ENCODE measurements at places on chromosomes 12 and 14. TPM values are rescaled to one million over a fixed set of nuclear protein-coding genes. Genes with fewer than 3 reads are reported as not detected.

DNA sequence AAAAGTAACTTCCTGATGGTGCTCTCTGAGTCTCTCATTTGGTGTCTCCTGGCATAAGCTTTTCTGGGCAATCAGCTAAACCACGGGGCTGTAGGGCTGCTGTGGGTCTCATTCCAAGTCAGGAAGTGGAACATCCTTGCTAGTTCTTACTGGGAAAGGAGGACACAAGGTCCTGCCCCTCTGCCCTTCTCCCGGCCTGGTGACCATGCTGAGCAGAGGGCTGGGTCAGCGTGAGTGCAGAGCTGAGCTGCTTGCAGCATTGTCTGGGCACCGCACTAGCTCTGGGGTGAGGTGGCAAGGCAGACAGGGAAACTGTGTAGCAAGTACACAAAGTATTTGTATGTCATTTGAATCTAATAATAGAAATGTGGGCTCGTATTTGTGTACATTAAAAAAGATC, 45.0 kb upstream of the ASPG start:
- DNase-seq: no peak

- no peak for DNase-seq
These were observed 2.5 kb downstream of the LTBR start for GRCh38 chr12:6386491-6386890.

Gene CCDC92
- total RNA-seq: 10.2 TPM

Gene ANO6
- 66.8 TPM for total RNA-seq

DNA sequence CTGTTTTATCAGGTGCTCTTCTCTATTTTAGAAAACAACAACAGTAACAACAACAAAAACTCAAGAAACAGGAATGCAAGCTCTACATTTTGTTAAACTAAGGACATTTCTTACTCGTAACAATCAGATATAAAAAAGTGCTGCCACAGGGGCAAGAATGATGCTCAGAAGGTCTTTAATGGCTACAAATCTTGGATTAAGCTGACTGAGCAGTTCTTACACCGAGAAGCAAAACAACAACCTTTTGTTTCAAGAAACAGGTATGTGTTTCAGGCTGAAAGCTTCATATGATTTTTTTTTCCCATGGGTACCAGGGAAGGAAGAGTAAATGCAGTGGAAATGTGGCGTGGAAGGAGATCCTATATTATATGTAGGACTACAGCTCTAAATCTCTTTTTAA, 786.8 kb upstream of the FBXO33 start:
- no peak for DNase-seq

DNA sequence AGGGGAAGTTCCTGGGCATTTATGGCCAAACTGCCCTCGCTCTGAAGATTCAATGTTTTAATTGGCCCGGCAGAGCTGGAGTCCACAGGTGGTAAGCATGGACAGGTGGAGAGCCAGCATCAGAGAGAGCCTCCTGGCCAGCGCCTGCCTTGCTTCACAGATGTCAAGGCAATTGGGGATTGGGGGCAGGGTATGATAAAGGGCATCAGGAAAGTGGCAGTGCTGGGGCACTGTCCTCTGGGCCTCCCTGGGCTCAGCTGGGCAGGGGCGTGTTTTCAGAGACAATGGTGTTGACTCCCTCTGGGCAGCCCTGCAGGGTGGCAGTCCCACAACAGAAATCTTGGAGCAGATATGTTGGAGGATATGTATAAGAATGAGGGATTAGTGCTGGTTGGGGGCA, 237.3 kb downstream of the CACNA1C start:
- DNase-seq: no peak

DNA sequence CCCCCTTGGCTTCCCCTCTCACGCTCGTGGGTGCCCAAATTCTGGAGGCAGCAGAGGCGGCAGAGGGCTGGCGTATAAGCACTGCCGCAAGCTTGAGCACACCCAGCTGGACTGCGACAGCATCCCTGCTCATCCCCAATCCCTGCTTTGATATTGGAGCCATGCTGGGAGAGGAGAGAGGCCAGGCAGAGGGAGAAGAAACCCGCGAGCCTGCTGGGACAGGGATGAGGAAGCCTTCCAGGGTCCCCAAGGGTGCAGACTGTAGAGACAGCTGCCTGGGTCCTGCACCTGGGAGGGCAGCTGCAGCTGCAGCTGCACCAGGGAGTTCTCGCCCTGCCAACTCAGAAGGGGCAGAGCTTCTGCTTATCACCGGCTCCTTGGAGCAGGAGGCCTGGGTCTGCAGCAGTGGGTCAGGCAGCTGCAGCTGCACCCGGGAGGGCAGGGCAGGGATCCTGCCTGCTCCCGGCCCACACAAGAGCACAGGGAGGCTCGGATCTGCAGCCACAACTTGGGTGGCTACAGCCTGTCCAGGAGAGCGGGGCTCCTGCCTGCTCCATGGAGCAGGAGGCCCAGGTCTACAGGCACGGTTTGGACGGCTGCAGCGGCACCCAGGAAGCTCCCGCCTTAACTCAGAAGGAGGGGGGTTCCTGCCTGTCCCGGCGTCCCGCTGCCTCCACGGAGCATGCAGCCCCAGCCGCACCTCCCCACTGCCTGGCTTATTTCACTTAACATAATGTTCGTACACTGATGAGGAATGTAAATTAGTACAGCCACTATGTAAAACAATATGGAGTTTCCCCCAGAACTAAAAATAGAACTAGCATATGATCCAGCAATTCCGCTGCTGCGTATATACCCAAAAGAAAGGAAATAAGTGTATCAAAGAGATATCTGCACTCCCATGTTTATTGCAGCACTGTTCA, 60.4 kb upstream of the SGPP1 start:
- DNase-seq: no peak

Gene KRT3
- not detected for total RNA-seq

DNA sequence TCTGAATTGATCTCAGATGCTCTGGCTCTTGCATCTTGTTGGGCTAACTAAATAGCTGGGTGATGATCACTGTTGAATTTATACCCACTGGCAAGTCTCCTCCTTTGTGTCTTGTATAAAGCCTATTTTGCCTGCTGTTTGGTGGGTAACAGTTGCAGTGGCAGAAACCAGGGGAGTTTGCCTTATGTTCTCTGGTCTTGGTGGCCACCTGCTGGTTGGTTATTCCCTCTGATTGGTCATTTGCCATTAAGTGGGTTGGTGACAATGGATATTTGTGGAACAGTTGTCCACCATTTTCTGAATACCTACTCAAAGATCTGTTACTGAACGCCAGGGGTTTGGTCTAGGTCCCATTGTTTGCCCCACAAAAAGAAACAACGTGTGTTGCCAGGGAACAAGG, 52.1 kb downstream of the AVPR1A start:
- no peak for DNase-seq

- DNase-seq: no peak
These were observed 424.2 kb downstream of the NOVA1 start for GRCh38 chr14:26173581-26174110.

GRCh38 chr12:40378691-40379090, 153.9 kb downstream of the LRRK2 start:
- no peak for DNase-seq

Gene PLCZ1
- not detected for total RNA-seq

Gene PTCSC3
- total RNA-seq: not detected

DNA sequence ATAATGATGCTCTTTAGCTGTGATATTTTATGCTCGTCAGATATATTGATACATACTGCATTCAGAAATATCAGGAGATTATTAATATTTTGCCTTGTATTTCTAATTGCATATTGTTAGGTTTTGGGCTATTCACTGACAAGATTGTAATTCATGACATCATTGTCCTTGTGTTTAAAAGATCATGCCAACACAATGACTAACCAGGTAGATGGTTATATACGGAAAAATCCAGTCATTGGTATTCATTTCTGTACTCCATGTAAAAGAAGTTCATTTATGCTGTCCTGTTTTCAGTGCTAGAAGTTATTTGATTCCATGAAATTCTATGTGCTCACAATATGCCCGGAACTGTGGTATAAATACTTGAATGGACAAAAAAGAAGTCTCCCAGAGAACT, 107.5 kb downstream of the KITLG start:
- DNase-seq: no peak

- no peak for DNase-seq
These were observed 220.7 kb upstream of the SRRM4 start for GRCh38 chr12:118760623-118761022.

DNA sequence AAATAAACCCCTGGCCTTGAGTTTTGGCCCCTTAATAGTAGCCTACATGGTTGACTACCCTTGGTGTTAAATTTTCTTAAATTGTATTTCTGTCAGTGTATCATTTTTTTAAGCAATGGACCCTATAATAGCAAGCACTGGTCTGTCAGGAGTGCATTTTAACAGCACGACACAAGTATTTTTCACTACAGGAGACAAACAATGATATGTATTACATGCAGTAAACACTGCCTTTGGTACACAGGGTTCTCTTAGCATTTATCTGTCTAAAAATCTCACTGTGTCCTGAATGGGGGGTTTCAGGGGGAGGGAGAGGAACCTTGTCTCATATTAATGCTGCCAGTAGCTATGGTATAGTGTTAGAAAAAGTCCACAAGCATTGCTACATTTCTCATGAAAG, 18.4 kb downstream of the LMO3 start:
- DNase-seq: no peak

DNA sequence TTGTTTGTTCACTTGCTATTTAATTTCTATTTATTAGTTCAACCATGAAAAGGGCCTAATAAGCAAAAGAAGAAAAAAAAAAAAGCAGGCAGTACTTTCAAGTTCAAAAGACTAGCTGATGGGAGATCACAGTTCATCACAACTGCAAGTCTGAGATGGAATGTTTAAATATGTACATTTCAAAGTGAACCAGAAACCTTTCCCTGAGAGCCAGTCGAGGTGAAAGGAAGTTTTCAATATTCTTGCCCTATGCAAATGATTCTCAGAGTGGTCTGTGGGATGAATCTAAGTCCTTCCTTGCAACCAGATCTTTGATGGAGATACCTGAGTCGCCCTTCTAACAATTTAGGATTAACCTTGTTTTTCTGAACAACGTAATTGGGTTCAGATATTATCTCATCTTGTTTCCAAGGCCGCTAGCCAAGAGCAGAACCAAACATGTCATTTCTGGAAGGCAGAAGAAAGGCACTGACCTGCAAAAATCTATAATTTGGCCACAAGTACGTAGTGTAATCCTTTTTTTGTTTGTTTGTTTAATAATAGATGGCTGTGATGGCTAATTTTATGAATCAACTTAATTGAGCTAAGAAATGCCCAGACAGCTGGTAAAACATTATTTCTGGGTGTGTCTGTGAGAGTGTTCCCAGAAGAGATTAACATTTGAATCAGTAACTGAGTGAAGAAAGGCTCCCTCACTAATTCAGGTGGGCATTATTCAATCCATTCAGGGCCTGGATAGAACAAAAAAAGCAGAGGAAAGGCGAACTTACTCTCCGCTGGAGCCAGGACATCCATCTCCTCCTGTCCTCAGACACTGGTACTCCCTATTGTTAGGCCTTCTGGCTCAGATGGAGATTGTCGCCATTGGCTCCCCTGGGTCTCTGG, 171.1 kb upstream of the TMPO start:
- DNase-seq: no peak

Gene COPZ1
- 293 TPM for total RNA-seq

DNA sequence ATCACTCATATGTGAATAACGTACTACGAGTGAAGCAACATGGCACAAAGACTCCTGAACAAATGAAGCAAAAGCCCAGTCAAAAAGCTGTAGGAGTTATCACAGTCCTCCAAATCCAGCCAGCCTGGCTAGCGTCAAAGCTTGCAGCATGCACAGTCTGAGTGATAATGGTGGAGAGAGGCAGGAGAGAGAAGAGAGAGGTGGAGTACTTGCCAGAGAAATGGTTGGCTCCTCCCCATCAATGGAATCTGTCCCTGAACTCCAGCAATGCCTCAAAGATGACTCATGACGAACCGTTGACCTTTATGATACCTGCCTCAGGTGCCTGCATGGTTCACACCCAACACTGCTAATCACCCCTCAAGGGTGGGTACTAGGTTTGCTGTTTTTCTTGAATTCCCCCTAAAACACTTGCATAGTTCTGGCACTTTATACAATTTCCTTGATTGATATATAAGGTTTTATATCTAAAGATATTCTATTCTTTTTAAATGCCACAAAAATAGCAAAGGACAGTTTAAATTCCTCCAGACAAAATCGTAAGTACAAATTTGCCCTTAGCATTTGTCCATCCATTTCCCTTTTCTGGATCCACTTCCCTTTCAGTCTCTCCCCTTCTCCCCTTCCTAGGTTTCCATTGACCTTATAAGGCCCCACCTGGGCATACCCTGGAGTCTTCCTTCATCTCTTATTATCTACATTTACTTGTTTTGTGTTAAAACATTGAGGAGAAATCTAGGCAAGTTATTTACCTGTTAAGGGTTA, 10.2 kb downstream of the ARHGDIB start:
- DNase-seq: no peak

DNA sequence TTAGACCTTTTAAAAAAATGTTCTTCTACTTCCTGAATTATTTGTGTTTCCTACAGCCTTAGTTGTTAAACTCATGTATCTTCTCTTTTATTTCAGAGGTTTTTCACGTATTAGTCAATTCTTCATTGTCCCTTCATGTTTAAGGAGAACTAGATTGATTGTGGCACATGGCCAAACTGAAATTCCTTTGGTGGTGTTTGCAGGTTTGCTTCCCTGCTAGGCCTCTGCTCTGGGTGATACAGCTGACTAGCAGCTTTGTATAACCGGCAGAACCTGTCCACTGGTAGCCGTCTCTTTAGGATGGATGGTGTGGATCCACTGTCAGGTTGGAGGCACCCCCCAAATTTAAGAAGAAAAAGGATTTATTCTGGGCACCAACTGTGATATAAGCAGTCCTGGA, 262.1 kb downstream of the FBXL14 start:
- DNase-seq: no peak

Gene GPD1
- total RNA-seq: not detected

GRCh38 chr14:96168581-96168980, 36.1 kb upstream of the BDKRB2 start:
- DNase-seq: no peak

DNA sequence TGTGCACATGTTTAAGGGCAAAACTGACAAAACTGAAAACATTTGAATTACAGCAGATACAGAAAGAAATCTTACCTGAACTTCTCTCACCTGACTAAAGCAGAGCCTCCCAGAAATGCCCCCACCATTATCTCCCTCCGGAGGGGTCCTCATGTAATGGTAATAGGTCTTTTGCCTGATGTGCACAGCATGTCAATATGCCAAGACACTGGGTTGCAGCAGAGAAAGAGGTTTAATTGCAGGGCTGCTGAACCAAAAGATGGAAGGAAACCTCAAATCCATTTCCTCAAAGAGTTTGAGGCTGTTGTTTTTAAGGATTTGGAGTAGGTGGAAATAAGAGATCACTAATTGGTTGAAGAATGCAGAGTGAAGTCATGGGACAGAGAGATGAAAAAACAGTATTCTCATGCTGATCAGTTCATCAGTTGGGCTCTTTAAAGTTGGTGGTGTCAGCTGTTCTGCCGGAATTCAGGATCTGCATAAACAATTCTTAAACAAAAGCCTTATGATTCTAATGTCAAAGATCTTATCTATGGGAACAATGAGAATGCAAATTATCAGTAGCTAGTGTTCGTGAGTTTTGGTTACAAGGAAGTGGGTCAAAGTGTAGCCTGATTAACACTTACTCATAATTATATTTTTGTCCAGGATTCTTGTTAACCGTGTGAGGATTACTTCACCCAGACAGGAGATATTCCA, 18.2 kb downstream of the ANG start:
- DNase-seq: no peak

Gene CCDC175
- total RNA-seq: 0.12 TPM

GRCh38 chr14:65686761-65687160, 274.2 kb downstream of the FUT8 start:
- DNase-seq: no peak

Gene JPH4
- total RNA-seq: not detected

Data from NCI-H460 (cell line).